ENCODE measurements at places on chromosomes 4 and X. TPM values are rescaled to one million over a fixed set of nuclear protein-coding genes. Genes with fewer than 3 reads are reported as not detected.
A peak's percentile ranks its signal among the peaks of the same experiment; 100 is the strongest.

SLC9B1 gene
- 1.5 TPM for total RNA-seq

FBXW7 gene
- total RNA-seq: 34.4 TPM

DNA sequence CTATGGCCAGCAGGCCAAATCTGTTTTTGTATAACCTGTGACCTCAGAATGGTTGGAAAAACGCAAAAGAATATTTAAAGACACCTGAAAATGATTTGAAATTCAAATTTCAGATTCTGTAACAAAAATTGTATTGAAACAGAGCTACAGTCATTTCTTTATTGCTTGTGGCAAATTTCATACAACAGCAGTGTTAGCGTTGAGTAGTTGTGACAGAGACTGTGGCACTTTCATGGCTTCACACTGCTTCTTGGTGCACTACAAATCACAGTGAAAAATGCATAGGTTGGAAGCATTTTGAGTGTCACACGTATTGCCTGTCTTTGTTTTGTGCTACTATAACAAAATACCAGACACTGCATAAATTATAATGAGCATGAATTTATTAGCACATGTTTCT is 12.2 kb upstream of the PARM1 start:
- DNase-seq: no peak

- DNase-seq: no peak
These were observed 37.1 kb downstream of the BRCC3 start for GRCh38 chrX:155108427-155108826.

DNA sequence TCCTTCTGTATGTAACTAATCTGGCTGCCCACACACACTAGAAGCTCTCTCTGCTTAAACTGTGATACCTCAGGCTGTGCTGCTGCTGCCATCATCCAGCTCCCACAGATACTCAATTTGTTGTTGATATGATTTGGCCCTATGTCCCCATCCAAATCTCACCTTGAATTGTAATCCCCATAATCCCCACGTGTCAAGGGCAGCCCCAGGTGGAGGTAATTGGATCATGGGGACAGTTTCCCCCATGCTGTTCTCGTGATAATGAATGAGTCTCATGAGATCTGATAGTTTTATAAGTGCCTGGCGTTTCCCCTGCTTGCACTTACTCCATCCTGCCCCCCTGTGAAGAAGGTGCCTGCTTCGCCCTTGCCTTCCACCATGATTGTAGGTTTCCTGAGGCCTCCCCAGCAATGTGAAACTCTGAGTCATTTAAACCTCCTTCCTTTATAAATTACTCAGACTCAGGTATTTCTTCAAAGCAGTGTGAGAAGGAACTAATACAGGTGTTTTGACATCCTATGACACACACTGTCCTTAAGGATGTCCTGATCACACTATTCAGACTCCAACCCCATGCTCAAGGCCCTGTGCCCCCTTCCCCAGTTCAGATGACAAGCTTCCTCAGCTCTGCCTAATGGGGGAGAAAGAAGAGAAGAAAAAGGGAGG is 2.9 kb upstream of the ATOH1 start:
- DNase-seq: no peak

DNA sequence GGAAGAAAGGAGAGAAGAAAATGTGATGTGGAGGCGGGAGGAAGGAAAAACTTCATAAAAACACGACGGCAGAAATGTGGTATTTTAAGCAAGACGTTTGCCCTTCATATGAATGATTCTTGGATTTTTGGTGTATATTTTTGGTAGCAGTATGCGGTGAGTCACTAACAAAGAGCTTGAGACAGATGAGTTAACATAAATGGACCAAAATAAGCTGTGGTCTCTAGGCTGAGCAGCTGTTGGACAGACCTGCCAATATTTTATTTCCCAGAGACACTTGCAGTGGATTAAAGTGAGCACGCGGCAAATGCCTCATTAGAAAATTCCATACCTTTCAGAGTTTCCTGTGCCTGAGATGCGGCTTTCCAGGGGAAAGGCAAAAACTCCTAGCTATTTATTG is 43.1 kb upstream of the RPS6KA3 start:
- peak; percentile 23 for DNase-seq

ADGRG4 gene
- not detected for total RNA-seq

DNA sequence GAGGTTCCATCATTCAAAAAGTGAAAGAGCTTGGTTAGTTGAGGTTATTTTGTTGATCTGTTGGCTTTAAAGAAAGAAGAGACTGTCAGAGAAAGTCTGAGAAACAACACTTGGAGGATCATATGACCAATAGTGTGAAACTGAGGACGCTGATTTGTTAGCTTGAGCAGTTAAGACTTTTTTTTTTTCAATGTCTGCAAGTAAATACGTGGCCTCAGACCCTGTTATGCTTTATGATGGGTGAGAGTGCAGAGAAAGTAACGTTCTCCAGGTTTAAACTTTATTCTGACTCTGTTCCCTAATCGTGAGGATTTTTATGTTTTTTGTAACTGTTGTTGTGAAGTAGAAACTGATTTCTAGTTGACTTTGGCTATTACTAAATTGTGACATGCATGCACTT is 45.9 kb downstream of the GAB1 start:
- DNase-seq: no peak

- no peak for DNase-seq
These were observed 43.6 kb upstream of the UPRT start for GRCh38 chrX:75230296-75230695.

CTAG2 gene
- total RNA-seq: not detected
